ENCODE measurements at places on chromosomes 7 and 10.

DNA sequence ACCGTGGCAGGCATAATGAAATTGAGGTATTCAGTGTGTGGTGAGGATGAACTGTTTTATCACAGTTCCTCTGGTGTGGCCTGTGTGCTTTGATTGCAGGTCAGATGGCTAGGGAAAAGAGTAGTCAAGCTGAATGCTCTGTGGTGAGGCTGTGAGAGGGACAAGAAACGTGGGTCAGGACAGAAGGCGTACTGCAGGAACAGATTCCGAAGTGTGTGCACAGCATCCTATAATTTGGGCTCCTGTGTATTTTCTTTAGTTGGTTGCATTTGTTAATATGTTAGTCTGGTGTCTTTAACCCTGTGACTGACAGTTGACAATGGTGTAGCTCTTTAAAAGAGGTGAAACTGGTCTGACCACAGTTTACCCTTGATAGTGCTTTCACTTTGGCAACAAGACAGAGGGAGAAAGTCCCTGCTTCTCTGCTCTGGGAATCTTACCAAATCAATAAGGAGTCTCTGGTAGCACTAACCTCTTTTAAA lies 76.5 kb downstream of the AUTS2 start:
- DNase-seq, result no peak

DNA sequence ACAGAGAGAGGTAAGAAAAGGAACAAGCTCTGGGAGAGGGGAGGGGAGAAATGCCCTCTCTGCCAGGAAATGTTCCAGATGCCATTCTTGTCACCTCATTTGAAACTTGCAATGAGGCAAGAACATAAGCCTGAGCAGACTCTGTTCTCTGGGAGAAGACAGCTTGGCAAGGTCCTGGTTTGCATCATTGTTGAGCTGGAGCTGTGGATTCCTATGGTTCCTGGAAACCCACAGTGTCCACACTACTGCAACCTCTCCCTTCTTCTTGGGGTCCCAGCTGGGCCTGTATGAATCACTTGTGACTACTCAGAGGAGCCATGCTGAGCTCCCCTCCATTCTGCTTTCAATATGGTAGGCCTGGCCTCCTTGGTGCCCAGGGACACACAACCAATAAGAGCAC lies 60.8 kb upstream of the HECTD2 start:
- DNase-seq, result no peak

DNA sequence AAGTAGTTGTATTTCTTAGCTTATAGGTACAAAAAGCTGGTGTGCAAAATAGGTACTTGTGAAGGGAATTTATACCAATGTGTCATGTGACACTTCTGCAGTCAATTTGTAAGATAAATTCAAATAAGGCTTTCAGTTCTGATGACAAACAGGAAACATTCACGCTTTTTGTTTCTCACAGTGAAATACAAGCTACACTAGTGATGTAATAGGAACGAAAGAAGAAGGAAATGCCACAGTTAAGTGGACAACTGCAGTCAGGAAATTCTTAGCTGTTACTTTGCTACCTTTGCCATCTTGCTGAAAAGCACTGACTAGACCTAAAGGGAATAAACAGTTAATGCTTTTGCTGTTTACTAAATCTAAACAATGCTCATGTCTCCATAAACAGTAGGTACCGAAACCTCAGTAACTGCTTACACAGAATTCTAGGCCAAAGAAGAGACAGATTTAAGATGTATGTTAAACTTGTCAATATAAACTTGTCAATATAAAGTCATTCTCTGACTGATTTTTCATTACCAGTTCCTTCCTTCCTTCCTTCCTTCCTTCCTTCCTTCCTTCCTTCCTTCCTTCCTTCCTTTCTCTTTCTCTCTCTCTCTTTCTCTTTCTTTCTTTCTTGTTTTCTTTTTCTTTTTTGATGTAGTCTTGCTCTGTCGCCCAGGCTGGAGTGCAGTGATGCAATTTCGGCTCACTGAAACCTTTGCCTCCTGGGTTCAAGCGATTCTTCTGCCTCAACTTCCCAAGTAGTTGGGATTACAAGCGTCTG lies 10.1 kb downstream of the OTUD1 start:
- DNase-seq, result no peak

DNA sequence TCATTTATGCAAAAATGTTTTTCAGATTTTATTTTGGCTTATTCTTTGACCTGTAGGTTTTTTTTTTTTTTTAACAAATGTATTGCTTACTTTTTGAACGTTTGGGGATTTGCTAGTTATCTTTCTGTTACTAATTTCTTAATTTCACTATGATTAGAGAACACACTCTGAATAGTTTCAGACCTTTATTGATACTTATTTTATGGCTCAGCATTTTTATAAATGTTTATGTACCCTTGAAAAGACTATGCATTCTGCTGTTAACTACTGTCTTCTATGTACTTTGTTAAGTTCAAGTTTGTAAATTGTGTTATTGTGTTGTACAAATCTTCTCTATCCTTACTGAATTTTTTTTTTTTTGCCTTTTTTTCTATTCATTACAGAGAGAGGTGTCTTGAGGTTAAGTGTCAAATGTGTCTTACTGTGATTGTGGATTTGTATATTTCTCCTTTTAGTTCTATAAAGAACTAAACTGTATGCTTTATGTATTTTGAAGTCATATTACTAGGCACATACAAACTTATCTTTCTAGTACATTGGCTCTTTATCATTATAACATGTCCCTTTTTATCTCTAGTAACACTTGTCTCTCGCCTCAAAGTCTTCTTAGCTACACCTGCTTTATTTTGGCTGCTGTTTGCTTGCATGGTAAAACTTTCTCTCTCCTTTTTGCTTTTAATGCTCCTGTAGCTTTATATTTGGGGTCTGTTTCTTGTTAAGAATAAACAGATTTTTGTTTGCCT lies 8.1 kb downstream of the MKLN1 start:
- DNase-seq, result no peak

- DNase-seq, result no peak
Measured at GRCh38 chr7:115110523-115110922, 188.6 kb downstream of the MDFIC start.

- no peak for DNase-seq
Measured at GRCh38 chr10:2782265-2782664, 285.1 kb upstream of the PFKP start.

DNA sequence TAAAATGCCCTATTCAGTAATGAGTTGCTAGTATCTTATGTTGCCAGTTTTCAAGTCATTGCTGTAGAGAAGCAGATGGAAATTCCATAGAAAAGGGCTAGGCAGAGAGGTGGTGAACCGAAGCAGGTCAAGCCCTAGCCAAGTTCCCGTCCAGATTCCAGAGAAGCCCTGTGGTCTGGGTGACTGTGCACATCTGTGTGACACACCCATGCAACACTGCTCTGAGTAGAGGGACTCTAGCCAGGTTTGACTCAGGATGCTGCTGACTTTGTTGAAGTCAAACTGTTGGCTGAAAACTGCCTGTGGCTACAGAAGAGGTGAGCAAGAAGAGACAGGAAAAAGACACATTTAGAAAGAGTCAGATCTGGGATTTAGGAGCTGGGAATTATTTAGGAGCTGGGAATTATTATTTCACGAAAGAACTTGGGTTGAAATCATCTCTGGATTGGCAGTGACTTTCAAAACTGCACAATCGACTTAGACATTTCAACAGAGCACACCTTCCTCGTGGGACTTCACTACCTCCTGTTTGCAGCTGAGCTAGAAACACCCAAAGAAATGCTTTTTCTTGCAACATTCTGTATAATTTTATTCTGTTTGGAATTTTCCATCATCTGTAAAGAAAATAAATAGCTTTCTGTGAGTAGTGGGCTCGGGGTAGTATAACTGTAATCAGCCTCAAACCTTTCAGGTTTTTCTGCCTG lies 149.1 kb upstream of the PRKCQ start:
- DNase-seq, result no peak

Measured in stimulated activated CD4-positive, alpha-beta T cell treated with anti-CD3 and anti-CD28 coated beads, Interleukin-2, amount 100 ng/mL, for 24 hours (primary cell).